ENCODE measurements at places on chromosomes 2 and 18.

GRCh38 chr18:22813648-22814328, 119.3 kb upstream of the RBBP8 start:
- DNase-seq: no peak

DNA sequence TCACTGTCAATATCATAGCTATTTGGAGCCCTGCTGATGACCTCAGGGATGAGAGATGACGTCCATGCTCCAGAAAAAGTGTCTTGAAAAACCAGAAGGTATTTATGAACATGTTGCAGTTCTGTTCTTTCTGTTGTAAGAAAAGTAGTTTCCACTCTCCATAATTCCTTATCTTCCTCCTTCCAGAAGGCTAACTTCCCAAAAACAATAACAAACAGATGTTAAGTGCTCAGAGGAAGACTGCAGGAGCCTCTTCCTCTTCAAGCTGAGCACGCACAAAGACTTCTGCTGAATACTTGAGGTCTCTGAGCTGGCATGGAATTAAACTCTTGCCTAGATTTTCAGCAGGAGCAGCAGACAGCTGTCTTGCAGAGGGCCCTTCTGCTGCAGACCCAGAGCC, 434.5 kb upstream of the KLHL29 start:
- DNase-seq: no peak

- DNase-seq: no peak
Measured at GRCh38 chr2:15385184-15385583, 175.9 kb downstream of the NBAS start.

DNA sequence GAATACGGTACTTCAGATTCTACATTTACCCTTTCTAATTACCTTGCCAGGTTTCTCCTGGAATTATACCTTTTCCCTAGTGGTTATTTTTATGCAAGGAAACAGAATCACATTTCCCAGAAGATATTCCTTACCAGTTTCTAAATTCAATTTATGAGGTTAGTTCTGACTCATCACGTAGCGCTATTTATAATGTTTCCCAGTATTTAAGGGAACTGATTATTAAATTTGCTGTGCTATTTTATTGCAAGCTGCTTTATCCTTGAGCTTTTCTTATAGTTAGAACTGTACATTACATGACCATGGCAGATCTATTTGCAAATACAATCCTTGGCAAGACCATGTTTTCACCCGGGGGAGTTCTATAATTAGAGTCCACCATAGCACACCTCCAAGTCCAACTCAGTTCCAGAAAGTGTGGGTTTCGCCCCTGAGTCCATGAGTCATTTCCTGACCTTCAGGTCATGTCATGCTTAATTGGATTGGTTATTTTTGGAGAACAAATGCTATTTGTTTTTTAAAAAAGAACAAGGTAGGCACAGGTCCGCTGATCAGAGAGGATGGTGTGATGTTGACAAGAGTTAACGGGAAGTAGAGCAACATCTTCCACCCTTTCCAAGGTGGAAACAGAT, 126.6 kb downstream of the ZNF532 start:
- no peak for DNase-seq

- no peak for DNase-seq
Measured at GRCh38 chr18:11861583-11862288, 10.5 kb downstream of the CHMP1B start.

DNA sequence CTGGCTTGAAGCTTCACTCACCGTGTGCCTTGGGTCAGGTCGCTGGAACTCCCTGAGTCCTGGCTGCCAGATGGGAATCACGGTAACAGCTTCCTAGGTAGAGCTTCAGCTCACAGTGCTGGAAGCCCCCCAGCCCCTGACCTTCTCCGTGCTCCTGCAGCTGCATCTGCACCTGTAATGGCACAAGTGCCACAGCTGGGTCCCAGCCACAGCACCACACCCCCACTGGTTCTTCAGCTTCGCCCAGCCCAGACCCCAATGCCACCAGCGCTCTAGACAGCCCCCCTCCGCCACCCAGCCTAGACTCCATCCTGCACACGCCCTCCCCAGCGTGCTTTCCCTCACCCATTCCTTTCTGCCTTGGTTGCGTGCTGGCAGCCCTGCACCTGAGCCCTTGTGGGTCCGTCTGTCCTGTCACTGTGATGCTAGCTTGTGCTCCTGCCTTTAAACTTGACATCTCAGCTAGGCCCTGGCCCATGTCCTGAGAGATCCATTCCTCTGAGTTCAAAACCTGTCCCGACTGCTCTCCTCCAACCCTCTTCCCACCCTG, 7.6 kb upstream of the ESPNL start:
- no peak for DNase-seq

GRCh38 chr2:131014141-131014540, 79.1 kb downstream of the FAM168B start:
- DNase-seq: no peak

GRCh38 chr2:187453078-187453641, 5.1 kb upstream of the CALCRL start:
- DNase-seq: no peak

GRCh38 chr2:36473230-36473629, 117.7 kb downstream of the CRIM1 start:
- no peak for DNase-seq

DNA sequence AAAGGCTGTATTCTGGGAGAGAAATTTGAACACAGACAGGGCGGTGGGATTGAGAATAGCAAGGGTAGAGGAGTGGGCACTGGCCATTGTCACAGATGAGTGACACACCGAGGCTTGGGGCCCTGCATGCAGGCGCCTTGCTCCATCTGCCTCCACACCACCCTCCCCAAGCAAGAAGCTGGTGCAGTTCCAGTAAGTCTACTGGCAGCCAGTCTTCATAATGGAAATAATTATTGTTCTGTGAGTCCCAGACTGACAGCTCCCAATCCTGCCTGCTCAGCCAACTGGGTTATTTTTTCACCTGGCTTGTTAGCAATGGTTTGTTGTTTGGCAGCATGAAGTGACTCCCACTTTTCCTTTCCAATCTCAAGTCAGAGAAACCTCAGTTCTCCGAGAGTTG, 13.0 kb downstream of the TTC32 start:
- peak; percentile 9 for DNase-seq

DNA sequence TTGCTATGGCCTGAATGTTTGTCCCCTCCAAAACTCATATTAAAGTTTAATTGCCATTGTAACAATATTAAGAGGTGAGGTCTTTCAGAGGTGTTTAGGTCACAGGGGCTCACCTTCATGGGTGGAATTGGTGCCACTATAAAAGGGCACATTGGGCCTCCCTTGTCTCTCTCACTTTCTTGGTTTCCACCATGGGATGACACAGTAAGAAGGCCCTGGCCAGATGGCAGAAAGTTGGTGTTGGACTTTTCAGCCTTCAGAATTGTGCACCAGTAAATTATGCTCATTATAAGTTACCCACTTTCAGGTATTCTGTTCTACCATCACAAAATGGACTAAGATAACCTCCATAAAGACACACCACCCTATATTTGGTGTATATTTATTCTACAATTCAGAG, 102.1 kb downstream of the KLHL14 start:
- DNase-seq: no peak

- DNase-seq: no peak
Measured at GRCh38 chr2:144707736-144708326, 187.9 kb upstream of the ZEB2 start.

- no peak for DNase-seq
Measured at GRCh38 chr2:39697454-39697853, 31.7 kb downstream of the TMEM178A start.

DNA sequence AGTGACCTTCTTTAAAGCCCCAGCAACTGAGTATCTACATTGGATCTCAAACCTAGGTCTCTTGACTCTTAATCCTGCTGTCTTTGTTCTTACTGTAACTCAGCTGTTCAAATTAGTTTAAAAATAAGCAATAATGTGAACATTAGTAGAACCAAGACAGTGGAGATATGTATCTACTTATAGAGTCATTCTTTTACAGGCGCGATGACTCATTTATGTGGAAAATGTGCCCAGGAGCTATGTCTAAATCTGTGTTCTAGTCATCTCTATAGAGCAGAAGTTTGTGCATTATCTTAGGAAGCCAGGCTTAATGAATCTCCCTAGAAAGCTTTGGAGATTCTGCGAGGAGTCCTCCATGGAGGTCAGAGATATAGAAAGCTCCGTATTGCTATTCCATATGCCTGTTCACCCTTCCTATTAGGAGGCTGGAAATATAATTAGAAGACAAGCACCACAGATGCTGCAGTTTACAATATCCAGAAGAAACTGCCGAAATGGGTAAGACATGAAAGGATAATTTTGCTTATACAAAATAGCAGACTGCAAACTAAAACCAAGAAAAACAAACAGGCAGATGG, 211.6 kb downstream of the TRIB2 start:
- DNase-seq: no peak

GRCh38 chr2:54897420-54898310, 152.6 kb downstream of the RTN4 start:
- no peak for DNase-seq

DNA sequence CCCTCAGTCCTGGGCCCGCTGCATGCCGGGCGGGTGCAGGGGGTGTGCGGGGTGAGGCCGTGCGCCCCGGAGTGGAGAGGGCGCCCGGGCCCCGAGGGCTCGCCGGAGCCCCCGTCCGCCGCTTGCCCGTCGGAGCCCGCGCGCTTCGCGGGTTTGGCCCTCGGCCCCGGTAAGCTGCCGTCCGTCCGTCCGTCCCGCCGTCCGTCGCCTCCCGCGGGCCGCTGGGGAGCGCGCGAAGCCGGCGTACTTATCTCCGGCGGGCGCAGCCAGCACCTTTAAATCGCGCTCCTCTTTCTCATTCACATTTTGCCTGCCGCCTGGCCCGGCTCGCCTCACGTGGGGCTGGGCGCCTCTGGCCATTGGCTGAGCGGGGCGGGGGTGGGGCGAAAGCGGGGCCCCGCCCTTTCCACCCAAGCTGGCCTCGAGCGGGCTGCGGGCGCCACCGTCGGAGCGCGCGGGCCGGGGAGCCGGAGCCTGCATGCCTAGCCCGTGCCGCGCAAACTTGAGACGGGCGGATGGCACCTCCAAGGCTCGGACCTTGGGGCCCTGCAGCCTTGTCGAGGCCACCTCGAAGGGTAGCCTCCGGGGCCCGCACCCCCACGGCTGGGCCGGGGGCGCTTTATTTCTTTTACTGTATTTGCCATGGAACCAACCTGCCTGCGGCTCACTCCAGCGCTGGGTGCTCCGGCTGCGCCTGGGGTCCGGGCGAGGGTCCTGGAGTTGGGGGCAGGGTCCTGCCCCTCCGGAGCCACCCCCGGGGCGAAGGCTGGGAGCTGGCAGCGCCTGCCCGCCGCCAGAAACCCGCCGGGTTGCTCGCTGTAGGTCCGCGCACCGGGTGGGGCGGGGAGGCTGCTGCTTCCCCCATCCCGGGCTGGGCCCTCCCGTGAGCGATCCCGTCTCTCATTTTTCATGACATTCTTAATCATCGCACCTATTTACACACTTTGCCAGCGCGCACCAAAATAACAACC, at the start of gene GBX2:
GBX2 (minus strand) TSS at position 277 of the 971 bp plus-strand sequence. CDS start 415 bp downstream, outside the sequence.
- DNase-seq: peak; percentile 93

GRCh38 chr2:100125626-100126025, 16.8 kb downstream of the AFF3 start:
- DNase-seq: no peak

GRCh38 chr2:26054598-26055348, 20.9 kb downstream of the RAB10 start:
- no peak for DNase-seq

GRCh38 chr2:64913357-64913869, 75.8 kb upstream of the SLC1A4 start:
- DNase-seq: no peak

GRCh38 chr2:197190100-197190432, 120.5 kb downstream of the ANKRD44 start:
- no peak for DNase-seq

GRCh38 chr18:39448942-39449341, 1883.3 kb upstream of the CELF4 start:
- DNase-seq: no peak

GRCh38 chr18:70907673-70908072, 618.8 kb downstream of the SOCS6 start:
- DNase-seq: no peak

- no peak for DNase-seq
Measured at GRCh38 chr2:207869784-207870778, 100.4 kb upstream of the FZD5 start.

DNA sequence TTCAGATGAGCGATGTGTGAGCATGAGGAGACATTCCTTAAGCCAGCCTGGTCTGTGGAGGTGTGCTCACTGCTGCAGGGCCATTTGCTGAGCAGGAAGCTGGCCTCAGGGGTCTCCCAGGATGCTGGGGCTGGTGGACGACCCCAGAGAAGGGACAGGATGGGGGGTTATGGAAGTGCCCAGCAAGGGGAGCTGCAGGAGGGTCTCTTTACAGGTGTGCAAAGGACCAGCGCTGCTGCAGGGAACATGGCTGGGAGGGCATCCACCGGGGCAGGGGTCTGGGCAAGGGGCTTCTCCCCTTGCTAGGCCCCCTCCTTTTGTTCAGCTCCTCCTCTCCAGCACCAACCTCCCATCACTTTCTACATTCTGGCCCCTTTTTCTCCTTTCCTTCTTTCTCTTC, 185.2 kb downstream of the GBX2 start:
- DNase-seq: no peak

DNA sequence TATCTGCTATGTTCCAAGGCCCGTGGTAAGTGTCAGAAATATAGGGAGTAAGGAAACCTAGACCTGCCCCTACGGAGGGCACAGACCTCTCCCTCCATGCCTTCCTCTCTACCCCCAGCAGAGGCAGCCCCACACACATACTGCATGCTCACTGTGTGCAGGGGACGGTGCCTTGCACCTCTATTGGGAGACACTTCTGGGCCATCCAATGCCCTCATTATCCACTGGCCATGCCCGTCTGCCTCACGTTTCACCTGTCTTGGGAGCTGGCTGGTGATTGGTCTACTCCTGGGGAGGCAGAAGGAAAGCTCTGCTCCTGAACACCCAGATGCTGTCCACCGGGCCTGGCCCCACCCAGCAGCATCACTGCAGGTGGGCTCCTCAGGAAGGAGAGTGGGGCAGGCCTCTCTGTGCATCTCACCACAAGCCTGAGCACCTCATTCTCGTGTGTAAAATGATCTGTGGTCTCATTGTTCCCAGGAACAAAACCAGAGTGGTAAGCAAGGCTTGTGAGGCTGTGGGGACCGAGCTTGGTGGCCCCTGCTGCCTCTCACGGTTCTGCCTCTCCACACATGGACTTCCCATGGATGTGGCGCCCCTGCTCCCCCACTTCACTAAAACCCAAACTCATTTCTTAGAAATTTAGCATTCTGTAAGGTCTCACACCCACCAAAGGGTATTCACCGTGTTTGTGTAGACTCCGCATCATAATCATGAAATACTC, 312.5 kb upstream of the HS6ST1 start:
- DNase-seq: peak; percentile 32

DNA sequence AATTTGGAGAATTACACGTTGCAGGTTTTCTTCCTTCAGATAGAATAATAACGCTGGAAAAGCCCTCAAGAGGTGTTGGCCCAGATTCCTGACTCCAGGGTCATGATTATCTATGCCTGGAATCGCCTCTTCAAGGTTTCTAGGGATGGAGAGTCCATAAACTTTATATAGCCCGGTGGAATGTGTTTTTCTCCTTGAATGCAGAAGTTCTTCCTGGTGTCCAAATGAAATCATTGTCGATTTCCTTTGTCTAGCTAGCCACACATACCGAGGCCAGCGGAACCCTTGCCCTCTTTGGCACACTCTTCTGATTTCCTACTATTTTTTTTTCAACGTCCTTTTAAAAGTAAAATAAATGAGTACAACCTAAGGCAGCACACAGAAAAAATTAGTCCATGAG, 117.8 kb downstream of the PID1 start:
- no peak for DNase-seq
